ENCODE measurements at places on chromosomes 2 and 18. TPM values are rescaled to one million over a fixed set of nuclear protein-coding genes. Genes with fewer than 3 reads are reported as not detected.

Gene RPL31
- 2,707 TPM for polyA plus RNA-seq

Gene NT5C1B
- polyA plus RNA-seq, result not detected

Gene SKOR2
- polyA plus RNA-seq, result not detected

GRCh38 chr2:212958757-212959295 lies 192.6 kb downstream of the IKZF2 start:
- no peak for DNase-seq

DNA sequence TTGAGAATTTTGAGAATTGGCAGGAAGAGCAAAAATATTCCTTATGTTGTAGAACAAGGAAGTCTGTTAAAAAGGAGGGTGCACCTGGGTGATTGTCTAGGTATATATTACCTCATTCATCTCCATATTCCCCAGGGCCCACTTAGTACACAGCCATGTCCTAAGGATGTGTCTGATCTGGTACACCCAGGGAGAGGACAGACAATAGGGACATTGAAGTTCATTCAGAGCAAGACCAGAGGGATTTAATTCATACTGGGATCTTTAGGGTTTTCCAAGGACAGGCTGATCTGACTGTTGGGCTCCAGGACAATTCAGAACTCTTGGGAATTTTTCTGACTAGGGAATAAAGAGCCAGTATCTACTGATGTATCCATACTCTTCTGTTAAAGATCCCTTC lies 112.1 kb downstream of the PHLPP1 start:
- DNase-seq, result no peak

DNA sequence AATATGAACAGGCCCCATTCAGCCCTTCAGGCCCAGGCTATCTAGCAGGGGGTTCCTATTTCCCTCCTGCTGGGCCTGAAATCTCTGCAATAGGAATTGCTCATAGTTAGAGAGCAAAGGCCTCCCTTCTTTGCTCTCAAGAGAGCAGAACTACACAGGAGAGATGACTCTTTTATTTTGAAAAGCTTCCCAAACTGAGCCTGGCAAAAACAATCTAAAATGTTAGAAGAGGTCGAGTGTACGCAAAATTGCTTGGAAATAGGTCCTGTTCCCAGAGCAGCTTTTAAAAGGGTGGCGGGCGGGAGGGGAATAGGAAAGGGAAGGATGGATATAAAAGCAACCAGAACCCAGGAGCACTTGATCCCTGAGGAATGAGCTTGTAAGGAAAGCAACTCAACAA lies 68.4 kb upstream of the APCDD1 start:
- no peak for DNase-seq

- DNase-seq, result no peak
These were observed 170.8 kb downstream of the INO80D start for GRCh38 chr2:205915130-205915524.

- no peak for DNase-seq
These were observed 65.9 kb downstream of the BCL2 start for GRCh38 chr18:63253428-63254372.

Gene TUBA4B
- polyA plus RNA-seq, result not detected

GRCh38 chr2:104056451-104056850 lies 797.5 kb upstream of the POU3F3 start:
- no peak for DNase-seq

- no peak for DNase-seq
These were observed 655.5 kb upstream of the ID2 start for GRCh38 chr2:8026381-8026780.

Gene TMEM200C
- polyA plus RNA-seq, result 1.7 TPM

Gene CDH19
- 15.2 TPM for polyA plus RNA-seq

- no peak for DNase-seq
These were observed 11.8 kb upstream of the ROCK1 start for GRCh38 chr18:21123290-21123926.

Gene METAP1D
- 3.4 TPM for polyA plus RNA-seq

DNA sequence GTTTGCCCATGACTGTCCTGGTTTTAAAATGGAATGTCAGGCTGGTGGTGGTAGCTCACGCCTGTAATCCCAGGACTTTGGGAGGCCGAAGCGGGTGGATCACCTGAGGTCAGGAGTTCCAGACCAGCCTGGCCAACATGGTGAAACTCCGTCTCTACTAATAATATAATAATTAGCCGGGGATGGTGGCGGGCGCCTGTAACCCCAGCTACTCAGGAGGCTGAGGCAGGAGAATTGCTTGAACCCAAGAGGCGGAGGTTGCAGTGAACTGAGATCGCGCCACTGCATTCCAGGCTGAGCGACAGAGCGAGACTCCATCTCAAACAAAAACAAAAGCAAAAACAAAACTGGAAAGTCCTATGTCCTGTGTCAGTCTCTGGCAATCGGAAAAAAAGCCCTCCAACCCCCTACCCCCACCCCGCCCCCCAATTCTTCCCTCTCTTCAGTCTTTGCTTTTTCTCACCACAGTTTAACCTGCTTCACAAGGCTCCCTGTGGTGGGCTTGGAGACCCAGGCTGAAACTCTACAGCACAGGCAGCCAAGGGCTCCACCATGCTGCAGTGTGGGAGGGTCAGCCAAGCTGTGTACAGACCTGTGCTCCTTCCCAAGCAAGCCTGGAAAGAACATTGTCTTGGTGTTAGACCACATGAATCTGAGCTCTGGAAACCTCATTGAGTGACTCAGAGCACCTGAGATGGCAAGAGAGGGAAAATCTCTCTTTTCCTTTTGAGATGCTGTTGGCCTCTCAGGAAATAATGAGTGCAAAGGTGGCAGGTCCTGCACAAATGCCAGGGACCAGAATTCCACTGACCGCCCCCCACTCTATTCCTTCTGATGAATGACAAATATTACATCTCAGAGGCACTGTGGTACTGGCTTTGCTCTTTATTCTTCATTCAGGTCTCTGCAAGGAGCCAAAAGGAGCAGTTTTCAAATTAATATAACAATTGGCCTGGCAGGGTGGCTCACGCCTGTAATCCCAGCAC lies 16.7 kb downstream of the MYCN start:
- no peak for DNase-seq

- no peak for DNase-seq
These were observed 33.8 kb downstream of the SDC1 start for GRCh38 chr2:20190876-20191713.

Gene NMS
- polyA plus RNA-seq, result not detected

Gene CRYGC
- not detected for polyA plus RNA-seq

GRCh38 chr2:135935914-135936313 lies 49.5 kb downstream of the DARS1 start:
- DNase-seq, result no peak

Gene KLHL29
- polyA plus RNA-seq, result 1.0 TPM

- no peak for DNase-seq
These were observed 135.3 kb downstream of the SLC8A1 start for GRCh38 chr2:40316620-40317019.

Gene CMPK2
- 2.4 TPM for polyA plus RNA-seq

Gene ATP8B1
- 3.7 TPM for polyA plus RNA-seq

Measured in heart right ventricle (tissue), 16 donors.